NCI-H1436 treated with DMSO at 0.1 percent for 48 hours (cell line): ENCODE measurements at places on chromosomes 12 and 14.

DNA sequence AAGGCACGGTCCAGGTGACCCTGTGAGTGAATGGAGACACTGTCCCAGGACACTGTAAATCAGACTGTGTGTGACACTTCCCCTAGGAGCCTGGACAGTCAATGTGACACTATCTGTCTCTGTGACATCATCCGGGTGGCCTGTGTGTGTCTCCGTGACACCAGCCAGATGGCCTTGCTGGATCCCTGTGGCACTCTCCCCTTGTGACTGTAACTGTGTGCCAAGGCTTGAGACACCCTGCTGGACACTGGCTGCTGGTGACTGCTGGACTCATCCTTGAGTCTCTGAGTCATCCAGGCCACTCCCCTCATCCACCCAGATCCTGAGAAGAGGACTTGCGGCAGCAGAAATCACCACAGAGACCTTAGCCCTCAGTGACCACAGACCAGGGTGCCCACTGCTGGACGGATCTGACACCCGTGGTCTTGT is 51.6 kb downstream of the MVK start:
- DNase-seq: no peak

DNA sequence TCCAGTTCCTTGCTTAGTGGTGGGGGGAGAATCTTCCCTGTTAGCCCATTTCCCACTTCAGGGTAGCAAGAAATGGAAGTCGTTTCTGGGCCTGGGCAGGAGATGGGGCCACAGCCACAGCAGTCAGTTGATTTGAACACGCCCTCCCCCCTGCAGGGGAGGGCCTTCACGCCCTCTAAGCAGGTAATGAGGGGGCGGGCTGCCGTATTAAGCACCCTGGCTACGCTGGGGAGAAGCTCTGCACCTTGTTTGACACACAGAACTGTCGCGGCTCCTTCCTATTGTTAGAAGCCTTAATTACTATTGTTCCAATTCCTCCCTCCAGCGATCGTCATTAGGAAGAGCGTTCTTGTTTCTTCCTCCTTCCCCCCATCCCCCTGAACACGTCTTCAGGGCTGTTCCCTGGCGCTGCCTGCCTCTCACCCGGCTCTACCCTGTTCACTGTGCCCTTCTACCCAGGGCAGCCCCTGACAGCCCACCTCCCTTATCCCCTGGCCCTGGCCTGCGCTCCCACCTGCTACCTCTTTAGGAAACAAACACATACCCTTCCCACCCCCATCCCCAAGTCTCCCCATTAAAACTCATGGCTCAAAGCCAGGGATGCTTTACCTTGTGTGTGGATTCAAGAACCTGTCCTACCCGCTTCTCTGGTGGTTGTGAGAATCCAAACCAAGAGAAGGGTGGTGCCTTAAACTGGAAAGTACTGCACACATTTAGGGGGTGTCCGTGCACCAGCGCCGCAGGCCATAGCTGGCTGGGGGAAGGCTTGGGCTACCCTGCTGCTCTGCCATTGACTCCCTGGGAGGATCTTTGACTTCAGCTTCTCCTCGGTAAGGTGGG is 137.6 kb downstream of the TSPAN9 start:
- DNase-seq: peak; percentile 51

DNA sequence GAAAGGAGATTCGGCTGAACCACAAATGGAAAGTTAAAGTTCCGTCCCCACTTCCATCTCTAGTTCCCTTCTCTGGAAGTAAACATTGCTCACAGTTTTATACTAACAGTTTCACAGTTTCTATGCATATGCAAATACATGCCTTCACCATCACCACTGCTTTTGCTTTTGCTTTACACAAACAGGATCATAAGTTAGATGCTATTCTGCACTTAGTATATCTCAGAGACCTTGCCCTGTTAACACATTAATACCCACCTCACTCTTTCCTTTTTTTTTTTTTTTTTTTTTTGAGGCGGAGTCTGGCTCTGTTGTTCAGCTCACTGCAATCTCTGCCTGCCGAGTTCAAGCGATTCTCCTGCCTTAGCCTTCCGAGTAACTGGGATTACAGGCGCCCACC is 890 bp downstream of the TEP1 start:
- no peak for DNase-seq

GRCh38 chr12:81615026-81615588 is 144.0 kb downstream of the PPFIA2 start:
- DNase-seq: no peak

DNA sequence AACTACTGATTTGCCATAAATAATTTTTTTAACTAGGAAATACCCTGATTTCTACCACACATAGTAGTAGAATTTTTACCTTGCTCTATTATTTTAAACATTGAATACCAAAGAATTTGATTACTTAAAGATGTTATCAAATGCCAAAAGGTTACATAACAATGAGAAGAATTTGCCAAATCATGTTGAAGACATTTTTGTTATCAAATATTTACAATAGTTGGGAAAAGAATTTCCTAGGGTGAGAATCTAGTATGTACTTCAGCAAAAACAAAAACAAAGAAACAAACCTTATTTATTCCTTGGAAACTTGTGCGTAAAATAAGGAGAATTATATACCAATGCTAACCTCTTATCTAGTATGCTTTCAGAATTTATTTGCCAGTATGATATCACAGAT is 107.2 kb downstream of the SCAF11 start:
- no peak for DNase-seq

DNA sequence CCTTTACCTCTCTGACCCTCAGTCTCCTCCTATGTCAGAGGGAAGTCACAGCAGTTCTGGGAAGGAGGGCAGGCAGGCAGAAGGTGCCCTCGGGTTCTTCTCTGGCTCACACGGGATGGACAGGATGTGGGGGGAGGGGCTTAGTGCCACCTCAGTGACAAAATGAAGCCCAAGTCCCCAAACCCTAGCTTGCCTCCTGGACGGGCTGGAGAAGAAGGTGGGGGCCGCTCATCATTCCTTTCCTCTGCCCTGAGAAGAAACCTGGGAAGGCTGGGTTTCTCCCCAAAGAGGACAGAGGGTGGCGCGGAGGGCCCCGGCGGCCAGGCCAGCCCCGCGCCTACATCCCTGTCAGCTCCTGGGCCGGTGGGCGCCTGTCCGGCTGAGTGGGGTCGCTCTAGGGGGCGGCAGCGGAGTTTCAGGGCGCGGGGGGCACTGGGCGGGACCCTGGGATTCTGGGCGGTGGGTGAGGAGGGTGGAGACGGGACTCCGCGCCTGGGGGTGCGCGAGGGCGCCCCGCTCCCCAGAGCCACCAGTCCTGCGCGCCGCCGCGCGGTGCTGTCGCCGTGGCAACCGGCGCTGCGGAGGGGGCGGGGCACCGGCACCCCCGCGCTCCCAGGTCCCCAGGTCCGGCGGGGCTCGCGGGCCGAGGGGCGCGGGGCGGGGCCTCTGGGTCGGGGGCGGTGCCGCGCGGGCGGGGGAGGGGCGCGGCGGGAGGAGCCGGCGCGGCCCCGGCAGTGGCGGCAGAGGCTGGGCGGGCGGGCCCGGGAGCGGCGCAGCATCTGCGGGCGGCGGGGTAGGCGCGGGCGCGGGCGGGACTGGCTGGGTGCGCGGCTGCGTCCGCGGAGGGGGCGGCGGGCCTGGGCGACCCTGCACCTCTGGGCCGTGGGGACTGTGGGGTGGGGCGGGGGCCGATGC is at the start of gene TMEM121:
TMEM121 (plus strand) TSS at position 723 of the 915 bp plus-strand sequence. CDS start 2,252 bp downstream, outside the sequence.
- no peak for DNase-seq

DNA sequence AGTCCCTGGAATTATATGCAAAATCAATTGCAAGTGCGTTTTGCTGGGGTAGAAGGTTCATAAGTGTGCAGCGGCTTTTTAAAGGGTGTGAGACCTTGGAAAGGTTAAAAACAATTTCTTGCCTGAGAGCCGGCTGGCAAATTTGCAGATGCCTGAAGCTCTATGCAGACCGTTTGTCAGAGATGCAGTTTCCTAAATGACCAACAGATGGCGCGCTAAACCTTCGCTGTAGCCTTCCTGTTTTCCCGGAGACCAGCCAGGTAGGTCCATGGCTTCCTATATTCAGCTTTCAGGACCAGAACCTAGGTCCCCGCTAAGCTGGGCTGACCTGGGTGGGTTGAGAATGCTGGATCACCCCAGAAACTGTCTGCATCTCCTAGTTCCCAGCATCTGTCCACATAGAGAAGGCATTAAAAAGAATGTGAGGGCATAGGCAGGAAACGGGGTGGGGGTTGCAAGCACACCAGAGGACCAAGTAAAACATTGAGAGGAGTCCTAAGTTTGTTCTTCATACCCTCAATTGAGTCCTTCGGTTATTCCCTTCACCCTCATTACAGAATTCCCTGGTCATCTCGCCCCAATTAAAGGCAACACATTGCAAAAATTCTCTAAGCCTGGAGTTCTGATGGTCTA is 5.7 kb upstream of the NOS1 start:
- DNase-seq: no peak
